Stimulated activated CD8-positive, alpha-beta memory T cell treated with anti-CD3 and anti-CD28 coated beads, Interleukin-7, amount 100 ng/mL, for 48 hours (primary cell): ENCODE measurements at places on chromosomes 1 and 21.

DNA sequence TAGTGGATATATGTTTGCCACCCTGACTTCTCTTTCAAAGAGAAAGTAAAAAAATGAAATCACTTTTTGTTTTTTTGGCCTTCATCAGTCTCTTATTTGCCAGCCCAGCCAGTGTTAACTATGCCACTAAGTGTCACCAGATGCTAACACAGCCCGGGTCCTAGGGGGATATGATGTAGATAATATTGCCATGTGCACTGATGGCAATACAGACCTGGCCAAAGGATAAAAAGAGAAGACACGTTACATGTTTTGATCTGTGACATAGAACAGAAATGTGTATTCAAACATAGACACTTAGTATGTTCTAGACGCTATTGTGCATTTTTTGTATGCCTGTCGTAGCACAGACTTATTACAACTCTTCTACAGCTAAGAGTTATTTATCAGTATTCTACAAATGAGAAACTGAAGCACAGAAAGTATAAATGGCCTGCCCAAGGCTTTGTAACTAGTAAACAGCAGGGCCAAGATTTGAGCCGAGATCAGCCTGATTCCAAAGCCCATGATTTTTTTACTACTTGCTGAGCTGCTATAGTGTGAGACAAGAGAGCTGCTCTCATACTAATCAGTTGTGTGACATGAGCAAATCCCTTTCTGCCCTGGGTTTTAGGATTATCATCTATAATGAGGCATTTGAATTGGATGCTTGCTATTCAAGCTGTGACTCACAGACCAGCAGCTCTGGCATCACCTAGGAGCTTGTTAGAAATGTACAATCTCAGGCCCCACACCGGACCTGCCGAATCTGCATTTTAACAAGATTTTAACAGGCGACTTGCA lies 6.3 kb downstream of the LRRC53 start:
- DNase-seq, result no peak

GRCh38 chr1:227417756-227418480 lies 99.6 kb upstream of the CDC42BPA start:
- DNase-seq, result no peak

GRCh38 chr1:1442069-1442770 lies 6.7 kb downstream of the VWA1 start:
- DNase-seq, result no peak

- no peak for DNase-seq
Observed at GRCh38 chr1:219961684-219962083, 33.3 kb upstream of the SLC30A10 start.

DNA sequence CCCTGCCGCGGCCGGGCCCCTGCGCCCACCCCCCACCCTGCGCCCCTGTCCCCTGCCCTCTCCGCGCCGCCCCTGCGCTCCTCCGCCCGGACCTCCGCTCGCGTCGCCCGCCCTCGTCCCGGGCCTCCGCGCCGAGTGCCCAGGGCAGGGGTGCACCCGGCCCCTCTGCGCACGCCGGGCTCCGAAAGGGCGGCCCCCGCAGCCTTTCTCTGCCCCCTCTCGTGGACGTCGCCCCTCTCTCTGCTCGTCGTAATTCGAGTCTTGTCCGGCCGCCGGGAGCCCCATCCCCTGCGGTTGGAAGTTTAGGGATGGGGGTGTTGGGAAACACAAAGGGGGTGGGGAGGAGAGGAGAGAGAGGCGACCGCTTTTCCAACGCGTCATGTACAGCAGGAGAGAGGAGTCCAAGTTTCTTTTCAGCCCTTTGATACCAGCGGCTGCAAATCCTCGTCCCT lies 407 bp downstream of the GALNT2 start:
- no peak for DNase-seq

DNA sequence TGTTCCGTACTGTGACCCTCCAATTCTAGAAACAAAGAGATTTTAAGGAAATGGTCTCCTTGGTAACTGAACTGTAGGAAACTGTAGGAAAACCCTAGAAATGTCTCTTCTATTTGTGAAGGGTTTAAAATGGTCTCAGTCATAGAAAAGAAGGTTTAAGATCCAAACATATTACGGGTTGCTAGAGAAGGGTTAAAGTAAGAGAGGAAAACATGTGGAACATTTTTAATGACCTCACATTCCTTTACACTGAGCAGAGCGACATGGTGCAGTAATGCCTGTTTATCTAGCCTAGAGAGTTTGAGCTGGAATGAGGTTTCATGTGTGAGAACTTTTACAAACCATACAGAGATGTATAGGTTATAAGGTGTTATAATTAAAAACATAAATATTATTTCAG lies 36.9 kb upstream of the C1orf105 start:
- DNase-seq, result no peak

- DNase-seq, result no peak
Observed at GRCh38 chr1:37867784-37868183, 8.4 kb upstream of the MTF1 start.

DNA sequence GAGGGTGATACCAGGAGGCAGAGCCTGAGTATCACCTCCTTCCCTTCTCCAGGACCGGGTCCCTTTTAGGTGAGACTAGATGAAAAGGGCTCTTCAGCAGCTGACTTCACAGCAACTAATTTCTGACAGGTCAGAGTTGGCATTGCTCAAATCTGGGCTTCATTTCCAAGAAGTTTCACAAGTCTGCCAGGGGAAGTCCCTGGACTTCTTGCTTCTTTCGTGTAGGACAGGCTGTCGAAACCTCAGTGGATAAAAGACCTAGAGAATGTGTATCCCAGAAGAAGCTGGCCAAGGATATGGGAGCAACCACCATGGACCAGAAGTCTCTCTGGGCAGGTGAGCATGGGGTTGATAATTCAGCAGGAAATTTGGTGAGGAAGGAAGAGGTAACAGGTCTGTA lies at the start of gene CHI3L2:
Gene CHI3L2, plus strand, starts transcription at position 280 of the 400 bp plus-strand sequence. Its CDS starts 17 bp downstream, at position 297.
- DNase-seq, result no peak

DNA sequence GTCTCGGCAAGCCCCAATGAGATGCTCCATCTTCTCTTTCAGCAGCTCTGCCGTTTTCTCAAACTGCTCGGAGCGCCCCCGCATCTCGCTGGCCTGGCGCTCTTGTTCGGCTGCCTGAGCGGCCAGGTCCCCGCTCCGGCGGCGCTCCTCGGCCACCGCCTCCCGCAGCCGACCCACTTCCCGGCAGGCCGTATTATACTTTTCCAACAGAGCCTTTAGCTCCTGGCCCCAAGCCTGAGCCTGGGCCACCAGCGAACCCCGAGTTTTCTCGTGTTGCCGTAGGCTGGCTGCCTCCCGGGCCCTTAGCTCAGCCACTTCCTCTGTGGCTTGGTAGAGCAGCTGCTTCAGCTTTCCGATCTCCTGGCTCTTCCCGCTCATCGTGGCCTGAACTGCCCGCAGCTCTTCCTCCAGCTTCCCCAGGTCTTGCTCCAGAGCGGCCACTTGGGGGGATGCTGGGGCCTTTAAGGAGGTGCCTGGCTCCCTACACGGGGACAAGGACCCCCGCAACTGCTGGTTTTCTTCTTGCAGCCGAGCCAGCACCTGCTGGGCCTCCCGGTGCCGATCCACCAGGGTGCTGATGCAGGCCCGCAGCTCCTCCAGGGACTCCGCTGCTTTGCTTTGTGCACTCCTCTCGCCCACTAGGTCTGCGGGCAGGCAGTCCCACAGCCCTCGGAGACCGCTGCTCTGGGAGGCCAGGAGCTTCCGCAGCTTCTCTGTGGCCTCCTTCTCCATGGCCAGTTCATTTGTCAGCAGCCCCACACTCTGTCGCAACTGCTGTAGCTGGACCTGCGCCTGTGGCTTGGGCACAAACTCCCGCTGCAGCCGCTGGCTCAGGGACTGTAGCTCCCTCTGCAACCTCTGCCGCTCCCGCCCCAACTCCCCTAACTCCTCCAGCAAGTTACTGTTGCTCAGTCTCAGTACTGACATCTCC lies 13.4 kb upstream of the PIAS3 start:
- DNase-seq, result no peak

- no peak for DNase-seq
Observed at GRCh38 chr1:35568975-35569395, 4.1 kb upstream of the TFAP2E start.

DNA sequence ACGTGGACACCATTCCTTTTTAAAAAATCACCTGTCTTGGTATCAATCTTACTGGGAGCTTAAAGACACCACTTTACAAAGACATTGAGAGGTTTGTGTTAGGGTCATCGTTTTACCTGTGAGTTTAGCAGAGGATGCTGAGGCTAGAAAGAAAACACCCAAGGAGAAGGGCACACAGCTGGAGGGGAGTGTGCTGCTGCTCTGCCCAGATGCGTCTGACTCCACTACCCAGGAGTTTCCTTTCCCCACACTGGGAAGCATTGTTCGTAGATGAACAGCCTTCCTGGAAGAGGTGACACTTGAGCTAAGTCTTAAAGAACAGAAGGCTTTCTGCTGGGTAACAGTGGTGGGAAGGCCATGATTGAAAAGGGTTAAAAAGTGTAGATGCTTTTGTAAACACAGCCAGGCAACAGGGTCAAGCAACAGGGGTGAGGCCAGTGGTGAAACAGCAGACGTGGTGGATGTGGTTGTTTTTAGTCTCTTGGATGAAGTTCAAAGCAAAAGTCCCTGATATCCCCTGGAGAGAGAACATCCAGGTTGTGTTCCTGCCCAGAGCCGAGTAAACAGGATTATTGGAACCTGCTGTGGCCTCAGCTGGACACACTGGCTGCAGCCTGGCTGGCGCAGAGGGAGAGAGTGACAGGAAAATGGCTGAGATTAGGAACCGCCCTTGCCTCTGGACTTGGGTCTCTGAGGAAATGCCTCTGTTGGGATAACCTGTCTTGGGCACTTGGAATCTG lies 198.6 kb upstream of the JUN start:
- no peak for DNase-seq

GRCh38 chr1:205232127-205232820 lies 4.5 kb downstream of the TMCC2 start:
- no peak for DNase-seq

DNA sequence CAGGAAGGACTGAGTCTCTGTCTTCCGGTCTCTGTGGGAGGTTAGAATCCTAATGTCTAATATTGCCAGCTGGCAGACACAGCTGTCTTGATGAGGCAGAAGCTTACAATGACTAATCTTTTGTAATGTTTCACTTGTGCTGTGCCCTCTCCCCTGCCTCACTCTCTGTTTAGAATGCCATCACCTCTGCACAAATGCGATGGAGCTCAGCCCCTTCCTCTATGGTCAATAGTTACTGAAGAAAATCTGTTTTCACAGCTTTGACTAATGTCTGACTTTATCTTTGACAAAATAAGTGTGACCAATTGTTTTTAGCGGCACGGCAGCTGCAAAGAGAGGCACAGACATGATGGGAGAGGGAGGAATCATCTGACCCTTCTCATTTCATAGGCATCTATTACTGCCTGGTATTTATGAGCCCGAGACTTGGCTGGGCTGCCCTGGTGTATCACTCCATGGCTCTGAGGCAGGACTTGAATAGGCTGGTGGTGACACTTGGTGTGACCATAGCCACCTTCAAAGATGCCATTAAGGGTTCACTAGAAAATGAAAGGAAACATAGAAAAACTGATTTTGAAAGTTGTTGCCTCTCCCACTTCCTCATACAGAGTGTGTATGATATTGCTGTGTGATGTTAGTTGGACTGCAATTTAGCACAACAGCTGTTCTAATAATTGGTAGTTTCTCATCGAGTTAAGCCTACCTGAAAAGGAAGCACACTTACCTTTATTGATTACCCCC lies 163.2 kb upstream of the NBPF11 start:
- DNase-seq, result no peak

- DNase-seq, result no peak
Observed at GRCh38 chr1:192005976-192006375, 152.3 kb upstream of the RGS18 start.

DNA sequence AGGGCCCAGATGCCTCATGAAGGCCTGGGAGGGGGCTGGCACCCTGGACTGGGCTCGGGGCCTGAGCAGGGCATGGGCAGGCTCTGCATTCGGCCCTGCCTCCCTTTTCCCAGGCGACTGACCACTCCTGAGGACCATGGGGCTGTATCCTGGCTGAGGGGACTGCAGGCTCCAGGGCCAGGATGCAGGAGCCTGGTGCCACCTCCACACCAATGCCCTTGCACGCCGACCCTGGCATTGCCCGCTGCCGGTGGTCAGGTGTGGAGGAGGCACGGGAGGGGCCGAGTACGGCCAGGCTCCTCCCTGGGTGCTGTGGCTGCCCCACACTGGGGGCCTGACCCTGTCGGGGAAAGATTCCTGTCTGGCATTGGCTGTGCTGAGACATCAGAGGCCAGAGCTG lies 128.9 kb downstream of the SIK1 start:
- DNase-seq, result no peak
